Tongue (tissue), 3 donors: ENCODE measurements at places on chromosomes 4 and X. TPM values are rescaled to one million over a fixed set of nuclear protein-coding genes. Genes with fewer than 3 reads are reported as not detected.

DNA sequence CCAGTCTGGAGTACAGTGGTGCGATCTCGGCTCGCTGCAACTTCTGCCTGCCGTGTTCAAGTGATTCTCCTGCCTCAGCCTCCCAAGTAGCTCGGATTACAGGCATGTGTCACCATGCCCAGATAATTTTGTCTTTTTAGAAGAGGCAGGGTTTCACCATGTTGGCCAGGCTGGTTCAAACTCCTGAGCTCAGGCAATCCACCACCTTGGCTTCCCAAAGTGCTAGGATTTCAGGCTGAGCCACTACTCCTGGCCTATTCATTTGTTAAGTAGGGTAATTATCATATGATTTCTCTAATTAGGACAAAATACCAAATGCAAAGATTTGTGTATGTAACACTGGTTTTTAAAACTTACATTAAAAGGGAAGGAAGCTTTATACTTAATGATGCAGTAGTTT lies 137.8 kb downstream of the GPM6A start:
- no peak for DNase-seq

GRCh38 chr4:6469898-6470501 lies 2.4 kb downstream of the PPP2R2C start:
- no peak for DNase-seq

Gene SPANXN4
- total RNA-seq: not detected

Gene LAGE3
- total RNA-seq: 23.8 TPM

Gene GIMD1
- not detected for total RNA-seq

DNA sequence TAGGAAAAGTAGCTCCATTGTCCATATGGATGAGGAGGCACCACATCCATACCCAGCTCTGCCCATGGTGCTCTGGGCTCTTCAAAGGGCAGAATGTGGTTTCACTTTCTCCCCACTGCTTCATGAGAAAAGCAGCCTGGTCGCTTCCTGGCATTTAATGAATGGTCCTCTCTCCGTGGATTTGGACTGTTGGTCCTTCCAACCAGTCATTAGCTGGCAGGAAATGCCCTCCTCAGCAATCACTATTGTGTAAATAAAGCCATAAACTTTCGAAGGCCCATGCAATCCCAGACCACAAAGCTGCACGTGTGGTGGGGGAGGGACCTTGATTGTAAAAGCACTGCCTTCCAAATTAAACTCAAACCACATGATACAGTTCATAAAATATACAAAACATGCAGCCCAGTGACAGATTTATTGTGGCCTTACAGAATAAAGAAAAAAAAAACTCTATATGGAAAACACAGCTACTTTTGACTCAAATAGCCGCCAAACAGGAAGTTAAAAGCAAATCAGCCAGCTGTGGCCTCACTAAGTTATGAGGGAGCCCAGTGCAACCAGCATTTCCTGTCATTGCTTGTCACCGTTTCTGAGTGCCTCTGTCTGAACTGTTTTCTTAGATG lies 8.1 kb downstream of the MBNL3 start:
- peak; percentile 60 for DNase-seq

DNA sequence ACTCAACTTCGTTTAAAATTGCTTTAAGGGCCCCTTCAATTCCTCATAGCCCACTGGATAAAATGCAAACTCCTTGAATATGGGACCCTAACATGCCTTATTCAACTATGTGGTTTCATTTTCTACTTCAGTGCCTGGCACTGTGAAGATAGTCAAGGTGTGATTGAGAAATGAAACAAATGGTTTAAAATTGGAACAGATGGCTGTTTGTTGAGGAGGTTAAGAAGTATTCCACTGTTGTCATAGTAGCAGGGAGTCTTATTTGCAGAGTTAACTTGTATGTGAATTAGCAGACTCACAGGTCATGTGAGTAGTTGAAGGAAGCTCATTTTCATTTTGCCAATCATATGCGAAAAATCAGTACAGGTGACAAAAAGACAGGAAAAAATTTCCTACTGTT lies 593.3 kb downstream of the KCTD8 start:
- DNase-seq: no peak

- DNase-seq: no peak
Observed at GRCh38 chrX:19707246-19707871, 180.0 kb downstream of the SH3KBP1 start.

Gene MMRN1
- total RNA-seq: 27.6 TPM

Gene CEP135
- total RNA-seq: 13.0 TPM

Gene XG
- total RNA-seq: 6.4 TPM

Gene ATG4A
- total RNA-seq: 20.6 TPM

Gene ZMAT1
- 3.7 TPM for total RNA-seq

DNA sequence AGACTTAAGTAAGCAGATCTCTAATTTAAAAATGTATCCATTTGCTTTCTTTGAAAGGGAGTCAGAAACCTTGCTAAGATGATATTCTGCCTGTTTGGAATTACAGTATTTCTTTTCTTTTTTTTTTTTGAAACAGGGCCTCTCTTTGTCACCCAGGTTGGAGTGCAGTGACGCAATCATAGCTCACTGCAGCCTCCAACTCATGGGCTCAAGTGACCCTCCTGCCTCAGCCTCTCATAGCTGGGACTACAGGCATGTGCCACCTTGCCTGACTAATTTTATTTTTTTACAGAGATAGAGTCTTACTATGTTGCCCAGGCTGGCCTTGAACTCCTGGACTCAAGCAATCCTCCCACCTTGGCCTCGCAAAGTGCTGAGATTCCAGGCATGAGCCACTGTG lies 40.0 kb downstream of the ANAPC4 start:
- DNase-seq: no peak

Gene DSPP
- total RNA-seq: not detected

DNA sequence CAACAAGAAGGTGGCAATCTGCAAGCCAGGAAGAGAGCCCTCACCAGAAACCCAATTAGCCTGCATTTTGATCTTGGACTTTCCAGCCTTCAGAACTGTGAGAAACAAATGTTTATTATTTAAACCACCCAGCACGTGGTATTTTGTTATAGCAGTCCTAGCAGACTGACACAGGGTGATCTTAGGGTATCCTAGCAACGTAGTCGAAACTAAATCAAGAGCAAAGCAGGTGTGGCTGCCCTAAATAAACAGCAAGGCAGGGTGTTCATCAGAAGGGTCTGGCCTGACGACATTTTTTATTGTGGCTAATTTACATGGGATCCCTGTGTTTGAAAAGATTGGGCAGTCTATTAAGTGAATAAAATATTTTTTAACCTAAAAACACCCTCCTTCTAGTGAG lies 198.8 kb downstream of the VEGFC start:
- DNase-seq: no peak

- no peak for DNase-seq
Observed at GRCh38 chr4:155530857-155531256, 135.8 kb upstream of the GUCY1A1 start.

Gene NOX1
- total RNA-seq: not detected

- DNase-seq: peak; percentile 4
Observed at GRCh38 chrX:77415161-77415560, 32.0 kb upstream of the FGF16 start.

- DNase-seq: no peak
Observed at GRCh38 chr4:132108784-132109183, 1040.3 kb upstream of the PCDH10 start.

- DNase-seq: no peak
Observed at GRCh38 chr4:176945334-176945733, 152.6 kb upstream of the VEGFC start.

Gene TMEM150C
- 6.4 TPM for total RNA-seq

DNA sequence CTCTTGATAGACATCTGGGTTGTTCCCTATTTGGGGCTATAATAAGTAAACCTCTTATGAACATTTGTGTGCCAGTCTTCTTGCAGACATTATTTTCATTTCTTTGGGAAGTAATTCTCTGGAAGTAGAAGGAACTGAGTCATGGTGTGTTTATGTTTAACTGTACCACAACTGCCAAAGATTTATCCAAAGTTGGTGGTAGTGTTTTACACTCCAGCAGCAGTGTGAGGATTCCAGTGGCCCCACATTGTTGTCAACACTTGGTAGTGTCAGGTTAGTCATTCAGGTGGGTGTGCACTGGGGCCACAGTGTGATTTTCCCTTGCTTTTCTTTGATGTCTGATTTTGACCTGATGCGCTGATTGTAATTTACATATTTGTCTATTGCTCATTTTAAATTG lies 5.0 kb upstream of the UVSSA start:
- no peak for DNase-seq

Gene EVC2
- total RNA-seq: 9.7 TPM

DNA sequence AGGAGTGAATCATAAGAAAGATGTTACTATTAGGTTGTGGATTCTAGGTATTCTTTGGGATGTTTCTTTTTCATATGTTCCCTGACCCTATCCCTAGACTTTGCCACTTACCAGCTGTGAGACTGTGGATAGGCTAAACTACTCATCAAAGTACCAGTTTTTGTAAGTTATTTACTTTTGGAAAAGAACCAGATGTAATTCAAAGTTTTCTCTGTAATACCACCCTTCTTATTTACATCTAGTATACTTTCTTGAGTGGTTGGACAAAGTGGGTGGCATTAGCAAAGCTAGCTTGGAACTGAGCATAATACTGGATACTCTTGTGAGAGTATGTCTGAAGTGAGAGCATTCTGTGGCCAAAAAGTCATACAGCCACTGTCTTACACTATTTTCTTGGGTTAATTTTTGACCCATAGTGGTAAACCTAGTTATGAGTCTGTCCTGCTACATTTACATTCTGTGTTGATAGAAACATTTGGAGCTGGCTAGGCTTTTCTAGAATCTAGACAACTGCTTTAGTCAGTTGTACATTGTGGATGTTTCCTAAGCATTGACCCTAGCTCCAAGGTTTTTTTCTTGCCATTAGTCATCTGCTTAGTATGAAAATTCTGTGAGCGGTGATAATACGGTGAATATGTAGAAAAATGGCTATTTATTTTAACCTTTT lies 41.7 kb downstream of the KDM6A start:
- DNase-seq: no peak

Gene NLRP2B
- total RNA-seq: not detected

Gene LAMP2
- total RNA-seq: 149 TPM

DNA sequence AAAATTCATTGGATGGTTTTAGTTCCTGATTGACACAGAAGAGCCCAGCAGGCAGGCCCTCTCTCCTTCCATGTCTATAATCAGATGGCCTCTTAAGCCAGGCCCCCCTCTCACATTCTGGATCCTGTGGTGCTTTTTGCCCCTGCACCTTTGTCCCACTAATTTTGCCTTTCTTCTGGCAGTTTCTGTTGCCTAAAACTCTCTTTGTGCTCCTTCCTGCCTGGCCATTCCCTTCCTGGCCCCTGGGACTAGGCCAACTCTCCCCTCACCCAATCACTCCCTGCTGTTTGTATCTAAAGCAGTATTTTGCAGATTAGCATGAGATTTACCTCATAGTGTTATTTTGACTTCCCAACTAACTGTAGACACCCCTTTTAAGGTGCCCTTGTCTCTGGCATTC lies 42.7 kb upstream of the DDX3X start:
- no peak for DNase-seq

DNA sequence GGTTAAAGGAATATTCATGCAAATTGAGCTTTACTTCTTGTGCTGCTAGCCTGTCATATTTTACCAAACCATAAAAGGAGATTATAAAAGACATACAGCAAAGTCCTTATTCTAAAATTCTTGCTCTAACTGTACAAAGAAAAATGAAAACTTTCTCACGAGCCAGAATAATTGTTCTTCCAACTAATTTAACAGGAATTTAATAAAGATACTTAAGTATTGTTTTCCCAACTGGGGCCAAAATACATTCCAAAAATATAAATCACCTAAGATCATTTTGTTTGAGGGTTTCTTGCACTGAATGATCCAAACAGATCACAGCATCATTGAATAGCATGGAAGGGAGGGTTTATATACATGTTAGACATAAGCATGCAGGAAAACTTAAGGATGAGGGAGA lies 127.1 kb upstream of the PCDH18 start:
- no peak for DNase-seq

Gene PNMA6E
- not detected for total RNA-seq

- DNase-seq: peak; percentile 48
Observed at GRCh38 chr4:6840062-6840976, 57.8 kb downstream of the KIAA0232 start.

Gene CCNB3
- total RNA-seq: 10.9 TPM

Gene PRSS48
- total RNA-seq: not detected

DNA sequence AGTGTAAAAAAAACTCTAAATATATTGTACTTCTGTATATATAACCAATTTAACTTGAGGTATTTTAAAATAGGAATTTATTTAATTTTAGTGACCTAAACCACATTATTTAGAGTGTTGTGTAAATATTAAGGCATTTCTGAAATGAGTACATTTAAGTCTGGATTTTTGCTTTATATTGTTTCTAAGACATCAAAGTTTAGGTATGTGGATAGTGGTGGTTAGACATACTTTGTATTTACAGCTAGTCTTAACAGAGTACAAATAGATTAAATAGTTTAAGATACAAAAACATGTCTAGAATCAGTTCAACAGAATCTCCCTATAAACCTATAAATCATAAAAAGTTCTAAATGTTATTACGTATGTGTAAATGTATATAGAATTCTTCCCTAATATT lies 588.5 kb downstream of the TRIML1 start:
- no peak for DNase-seq

DNA sequence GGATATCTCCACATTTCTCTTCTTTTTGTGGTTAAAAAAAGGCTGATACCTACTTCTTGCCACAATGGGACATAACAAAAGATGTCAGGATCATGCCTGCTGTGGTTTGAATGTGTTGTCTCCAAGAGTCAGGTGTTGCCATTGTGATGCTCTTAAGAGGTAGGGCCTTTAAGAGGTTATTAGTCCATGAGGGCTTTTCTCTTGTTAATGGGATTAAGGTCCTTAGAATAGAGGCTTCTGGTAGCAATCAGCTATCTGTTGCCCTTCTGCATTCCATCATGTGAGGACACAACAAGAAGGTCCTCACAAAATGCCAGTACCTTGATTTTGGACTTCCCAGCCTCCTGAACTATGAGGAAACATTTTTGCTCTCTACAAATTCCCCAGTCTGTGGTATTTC lies 191.4 kb downstream of the GBA3 start:
- no peak for DNase-seq

Gene RAB33A
- total RNA-seq: 0.41 TPM

- no peak for DNase-seq
Observed at GRCh38 chr4:7014815-7015214, 28.4 kb upstream of the TADA2B start.

- DNase-seq: no peak
Observed at GRCh38 chr4:145280541-145280940, 100.2 kb upstream of the OTUD4 start.

DNA sequence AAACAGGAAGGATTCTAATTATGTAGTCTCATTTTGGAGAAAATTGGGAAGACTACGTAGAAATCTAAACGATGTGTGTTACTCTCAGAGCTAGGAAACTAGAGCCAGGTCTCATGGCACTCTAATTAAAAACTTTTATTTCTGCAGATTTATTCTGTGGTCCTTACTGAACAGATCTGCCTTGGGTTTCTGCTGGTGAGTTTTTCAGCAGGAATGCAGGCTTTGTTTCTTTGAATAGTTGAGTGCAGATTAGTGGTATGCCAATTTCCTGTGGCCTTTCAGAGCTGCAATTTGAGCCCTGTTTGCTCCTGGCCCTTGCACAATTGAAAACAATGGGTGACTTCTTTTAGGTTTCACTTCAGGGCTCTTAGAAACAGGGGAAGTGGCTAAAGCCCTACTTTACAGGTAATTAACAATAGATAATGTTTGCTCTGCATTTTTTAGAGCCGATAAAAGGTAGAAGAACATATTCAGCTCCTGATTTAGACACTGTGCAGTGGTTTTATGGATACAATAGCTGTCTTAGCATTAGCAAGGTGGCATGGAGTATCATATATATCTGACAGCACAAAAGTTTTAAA lies 21.8 kb downstream of the SPRY1 start:
- DNase-seq: peak; percentile 67
